ENCODE measurements at places on chromosomes 3 and 15.

- no peak for DNase-seq
Measured at GRCh38 chr15:73997986-73998385, 3.5 kb downstream of the PML start.

DNA sequence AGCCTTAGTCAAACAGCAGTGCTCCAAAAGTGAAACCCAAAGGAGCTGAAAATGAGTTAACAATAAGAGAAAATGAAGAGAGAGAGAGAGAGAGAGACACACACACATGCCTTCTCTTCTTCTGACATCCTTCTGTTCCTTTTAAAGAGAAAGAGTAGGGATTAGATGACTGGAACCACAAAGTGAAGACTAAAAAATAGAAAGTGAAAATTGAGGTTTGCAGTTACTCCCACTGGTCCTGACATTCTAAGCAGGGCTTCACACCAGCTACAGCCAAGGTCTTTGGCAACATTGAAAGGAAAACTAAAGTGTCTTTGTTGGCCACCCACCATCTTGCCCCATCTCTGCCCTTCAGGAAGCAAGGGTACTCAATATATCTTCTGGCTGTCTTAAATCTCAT is 59.2 kb downstream of the USP50 start:
- no peak for DNase-seq

- DNase-seq: no peak
Measured at GRCh38 chr15:76644646-76645045, 260.5 kb downstream of the SCAPER start.

GRCh38 chr3:40876496-40876895 is 322.8 kb upstream of the CTNNB1 start:
- no peak for DNase-seq

- no peak for DNase-seq
Measured at GRCh38 chr3:44030687-44031305, 210.9 kb upstream of the TOPAZ1 start.

GRCh38 chr15:49697121-49697520 is 76.3 kb downstream of the DTWD1 start:
- no peak for DNase-seq

- DNase-seq: no peak
Measured at GRCh38 chr15:80587816-80588456, 107.2 kb upstream of the ABHD17C start.

DNA sequence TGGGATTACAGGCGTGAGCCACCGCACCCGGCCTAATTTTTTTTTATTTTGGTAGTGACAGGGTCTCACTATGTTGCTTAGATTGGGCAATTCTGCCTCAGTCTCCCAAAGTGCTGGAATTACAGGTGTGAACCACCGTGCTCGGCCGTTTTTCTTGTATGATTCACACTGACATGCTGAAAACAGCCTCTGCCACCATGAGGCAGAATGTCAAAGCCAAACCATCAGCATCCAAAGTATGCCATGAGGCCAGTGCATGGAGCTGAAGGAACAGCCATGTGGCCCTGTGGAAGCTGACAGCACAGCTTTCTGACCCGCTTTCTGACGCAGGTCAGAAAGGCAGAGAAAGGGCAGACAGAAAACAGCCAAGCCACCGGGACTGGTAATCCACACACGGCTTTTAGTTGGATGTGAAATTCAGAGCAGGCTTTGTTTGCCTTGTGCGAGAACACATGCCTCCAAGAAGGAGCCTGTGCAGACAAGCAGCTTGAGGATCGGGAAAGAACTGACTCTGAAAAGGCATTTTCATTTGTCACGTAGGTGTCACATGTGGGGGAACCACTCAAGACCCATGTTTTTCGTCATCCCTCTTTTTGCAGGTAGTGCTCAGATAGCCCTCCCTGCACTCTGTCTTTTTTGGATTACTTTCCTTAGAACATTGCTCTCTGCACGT is 25.1 kb downstream of the XYLB start:
- DNase-seq: no peak

DNA sequence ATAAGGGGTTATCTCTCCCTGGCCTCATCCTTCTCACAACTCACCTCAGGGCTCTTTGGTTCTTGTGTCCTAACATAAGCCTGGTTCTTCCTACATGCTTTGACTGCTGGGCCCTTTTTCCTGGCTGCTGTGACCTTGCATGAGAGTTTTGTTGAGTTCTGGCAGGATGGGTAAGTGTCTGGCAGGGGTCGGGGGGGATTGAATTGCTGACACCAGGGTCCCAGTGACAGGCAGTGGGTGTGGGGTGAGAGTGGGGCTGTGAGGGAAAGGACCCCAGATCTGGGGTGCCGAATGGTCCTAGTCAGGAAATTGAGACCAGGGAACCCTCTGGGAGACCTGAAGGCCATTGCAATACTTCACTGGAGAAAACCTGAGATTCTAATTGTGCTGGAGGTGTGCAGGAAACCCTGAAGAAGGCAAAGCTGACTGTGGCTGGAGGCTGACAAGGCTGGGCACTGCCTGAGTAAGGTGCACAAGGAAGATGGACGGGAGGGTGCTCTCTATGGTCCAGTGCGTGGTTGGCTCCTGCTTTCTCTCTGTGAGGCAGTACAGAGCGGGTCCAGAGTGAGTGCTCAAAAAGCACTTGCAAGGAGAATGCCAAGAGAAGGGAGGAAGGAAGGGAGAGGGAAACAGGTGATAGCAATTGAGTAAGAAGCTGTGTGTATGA is 76.8 kb downstream of the CLSTN2 start:
- no peak for DNase-seq

DNA sequence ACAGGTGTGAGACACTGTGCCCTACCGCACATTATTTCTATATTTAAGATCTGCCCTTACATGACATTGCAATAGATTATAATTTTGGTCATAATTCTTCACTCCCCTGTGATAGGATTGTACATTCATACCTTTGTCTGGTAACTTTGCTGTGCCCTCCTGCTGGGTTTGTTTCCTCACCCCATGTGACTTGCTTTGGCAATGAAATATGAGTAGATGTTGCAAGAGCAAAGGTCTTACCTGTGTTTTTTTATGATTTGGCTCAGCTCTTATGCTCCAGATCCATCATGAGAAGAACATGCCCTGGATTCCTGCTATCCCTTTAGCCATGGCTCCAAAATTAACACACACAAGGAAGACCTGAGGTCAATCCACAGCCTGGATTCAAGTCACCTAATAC is 137.7 kb upstream of the EOMES start:
- DNase-seq: no peak

DNA sequence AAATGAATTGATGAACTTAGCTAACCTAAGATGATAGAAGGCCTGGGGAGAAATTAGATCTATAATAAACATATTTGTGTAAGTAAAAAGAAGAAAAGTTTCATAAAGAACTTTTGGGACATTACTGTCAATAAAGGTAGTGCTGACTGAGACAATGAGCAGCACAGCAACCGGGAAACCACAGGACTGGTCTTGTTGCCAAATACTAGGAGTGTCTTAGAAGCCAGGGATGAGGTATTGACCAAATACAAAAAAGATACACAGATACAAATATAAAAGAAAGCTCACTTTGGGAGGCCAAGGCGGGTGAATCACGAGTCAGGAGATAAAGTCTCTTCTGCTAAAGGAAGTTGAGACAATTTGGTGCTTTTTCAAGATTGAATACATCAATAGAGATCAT is 362.4 kb upstream of the ZNF385D start:
- DNase-seq: no peak

- no peak for DNase-seq
Measured at GRCh38 chr15:49769225-49769624, 148.4 kb downstream of the DTWD1 start.

DNA sequence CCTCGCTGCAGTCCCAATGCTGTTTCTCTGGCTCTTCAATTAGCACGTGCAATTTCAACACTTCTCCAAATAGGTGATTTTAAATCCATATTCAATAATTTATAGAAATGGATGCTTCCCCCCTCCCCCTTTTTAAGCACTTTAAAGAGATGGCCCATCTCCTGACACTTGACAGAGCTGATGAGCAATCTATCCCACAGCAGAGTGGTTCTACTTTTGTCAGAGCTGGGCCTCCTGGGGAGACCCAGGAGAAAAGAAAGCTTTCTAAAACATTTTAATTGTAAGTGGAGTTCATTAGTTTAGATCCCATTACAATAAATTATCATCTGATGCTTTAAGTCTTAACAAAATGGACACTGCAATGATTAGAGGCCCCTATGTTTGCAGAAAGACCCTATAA is 127.7 kb downstream of the SHQ1 start:
- DNase-seq: no peak

- DNase-seq: no peak
Measured at GRCh38 chr3:197352382-197352781, 54.0 kb upstream of the DLG1 start.

DNA sequence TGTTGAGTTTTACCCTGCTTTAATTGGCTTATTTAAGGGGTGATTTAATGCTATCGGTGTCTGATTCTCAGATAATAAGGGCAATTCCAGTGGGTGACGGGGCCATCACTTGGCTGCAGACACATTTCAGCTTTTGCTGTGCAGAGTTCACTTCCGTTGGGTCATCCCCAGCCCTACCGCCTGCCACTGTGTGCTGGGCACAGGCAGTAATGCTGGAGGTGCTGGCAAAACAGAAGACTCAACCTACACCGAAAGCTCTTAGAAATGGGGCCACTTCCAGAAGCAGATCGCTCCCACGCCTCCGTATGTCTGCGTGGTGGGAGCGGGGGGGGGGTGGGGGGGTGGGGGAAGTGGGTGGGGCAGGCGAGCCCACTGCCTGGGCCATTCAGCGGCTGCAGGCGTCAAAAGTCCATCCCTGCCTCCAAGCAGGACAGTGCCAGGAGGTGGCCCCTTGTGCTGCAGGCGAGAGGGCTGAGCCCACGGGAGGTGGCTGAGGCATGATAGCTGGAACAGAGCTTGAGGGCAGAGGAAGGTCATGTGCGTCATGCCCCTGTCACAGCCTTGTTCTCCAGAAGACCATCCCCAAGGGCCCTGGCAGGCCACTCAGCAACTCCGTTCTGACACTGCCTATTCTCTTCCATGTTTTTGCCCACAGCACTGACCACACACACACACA is 128.3 kb downstream of the ATP10A start:
- no peak for DNase-seq

GRCh38 chr3:184230081-184230602 is 757 bp downstream of the VWA5B2 start:
- no peak for DNase-seq

DNA sequence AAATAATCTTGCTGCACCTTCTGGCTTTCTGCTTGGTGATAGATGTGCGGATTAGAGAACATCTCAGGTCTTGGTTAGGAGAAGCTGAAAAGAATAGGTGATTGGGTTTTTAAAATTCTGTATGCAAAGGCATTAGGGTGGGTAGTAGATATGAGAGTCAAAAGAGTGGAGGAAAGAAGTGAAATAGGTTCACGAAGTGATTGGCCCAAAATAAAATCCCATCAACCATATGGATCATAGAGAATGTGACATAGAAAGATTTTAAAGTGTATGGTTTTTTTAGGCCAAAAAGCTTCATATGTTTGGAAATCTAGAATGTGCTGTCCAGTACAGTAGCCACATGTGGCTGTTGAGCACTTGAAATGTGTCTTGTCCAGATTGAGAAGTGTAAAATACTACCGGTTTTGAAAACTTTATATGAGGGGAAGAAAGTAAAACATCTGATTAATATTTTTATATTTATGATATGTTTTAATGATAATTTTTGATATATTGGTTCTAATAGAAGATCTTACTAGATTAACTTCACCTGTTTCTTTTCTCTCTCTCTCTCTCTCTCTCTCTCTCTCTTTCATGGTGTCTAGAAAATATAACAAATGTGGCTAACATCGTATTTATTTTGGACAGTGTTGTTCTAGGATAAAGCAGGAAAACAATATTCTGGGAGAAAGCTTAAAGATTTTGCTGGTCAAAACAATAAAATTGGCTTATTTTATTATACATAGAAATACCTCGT is 2.9 kb downstream of the MBNL1 start:
- no peak for DNase-seq

DNA sequence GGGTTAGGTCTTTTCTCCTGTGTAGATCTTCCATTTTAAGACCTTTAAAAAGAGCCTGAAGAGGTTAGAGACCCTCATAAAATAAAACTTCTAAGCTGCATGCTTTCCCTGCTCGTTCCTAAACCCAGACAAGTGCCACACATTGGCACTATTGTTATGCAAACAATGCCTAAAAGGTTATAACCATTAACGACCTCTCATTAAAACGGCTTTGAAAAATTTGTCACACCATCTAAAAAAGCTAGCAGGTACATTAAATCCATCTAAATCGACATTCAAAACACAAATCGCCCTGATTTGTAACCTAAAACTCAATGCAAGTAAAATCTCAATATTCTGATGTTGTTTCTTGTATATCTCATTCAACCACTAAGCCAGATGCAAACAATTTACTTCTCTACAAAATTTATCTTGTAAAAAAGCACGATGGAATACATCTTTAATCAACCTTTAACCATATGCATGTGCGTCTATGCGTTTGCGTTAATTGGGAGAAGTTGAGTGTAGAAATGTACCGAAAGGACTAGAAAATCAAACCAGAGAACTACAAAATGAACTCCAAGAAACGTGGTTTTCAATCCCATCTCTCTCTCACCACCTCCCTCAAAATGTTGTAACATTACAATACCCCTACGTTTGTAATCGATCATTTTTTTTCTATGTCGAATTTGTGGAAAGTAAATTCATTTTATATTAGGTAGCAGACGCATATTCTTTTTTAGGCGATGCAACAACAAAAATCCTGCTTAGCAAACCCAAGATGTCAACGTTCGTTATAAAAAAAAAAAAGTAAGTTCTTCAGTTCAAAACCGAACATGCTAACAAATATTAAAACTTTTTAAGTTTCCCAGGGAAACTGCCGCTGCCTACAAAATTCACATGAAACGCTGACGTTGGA is 1.2 kb downstream of the ALDH1A2 start:
- DNase-seq: no peak

DNA sequence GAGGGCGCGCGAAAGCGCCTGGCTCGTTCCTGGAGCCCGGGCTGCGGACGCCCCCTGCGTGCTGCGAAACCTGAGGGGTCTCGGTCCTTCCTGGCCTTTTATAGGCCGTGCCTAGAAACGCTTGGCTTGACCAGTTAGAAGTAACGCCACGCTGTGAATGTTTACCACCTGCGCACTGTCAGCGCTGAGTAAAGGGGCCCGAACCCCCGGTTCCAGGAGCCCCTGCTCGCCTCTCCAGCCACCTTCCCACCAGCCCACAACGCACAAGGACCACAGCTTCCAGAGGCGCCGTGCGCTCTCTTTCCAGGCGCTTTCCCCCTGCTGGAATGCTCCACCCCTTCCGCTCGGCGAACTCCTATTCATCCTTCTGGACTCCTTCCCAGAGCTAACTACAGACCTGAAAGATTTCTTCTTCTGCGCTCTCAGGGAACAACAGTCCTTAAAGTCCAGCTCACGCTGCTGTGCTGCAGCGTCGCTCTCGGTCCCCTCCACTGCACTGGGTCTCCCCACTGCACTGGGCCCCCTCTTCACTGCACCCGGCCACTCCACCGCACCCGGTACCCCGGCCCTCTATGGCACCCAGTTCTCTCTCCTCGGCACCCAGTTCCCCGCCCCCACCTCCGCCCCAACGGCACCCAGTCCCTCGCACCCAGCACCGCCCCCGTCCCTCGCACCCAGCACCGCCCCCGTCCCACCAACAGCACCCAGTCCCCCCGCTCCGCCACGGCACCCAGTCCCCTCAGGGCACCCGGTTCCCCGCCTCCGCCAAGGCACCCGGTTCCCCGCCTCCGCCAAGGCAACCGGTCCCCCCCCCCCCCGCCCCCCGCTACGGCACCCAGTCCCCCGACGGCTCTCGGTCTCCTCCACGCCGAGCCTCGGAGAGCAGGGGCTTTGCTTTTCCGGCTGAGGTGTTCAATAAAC is 69.8 kb downstream of the SQOR start:
- no peak for DNase-seq

GRCh38 chr3:95097493-95097892 is 1034.6 kb downstream of the NSUN3 start:
- DNase-seq: no peak

Measured in amygdala (tissue), 56 donors.